CD4-positive, alpha-beta memory T cell (primary cell): ENCODE measurements at places on chromosomes 6 and 20. TPM values are rescaled to one million over a fixed set of nuclear protein-coding genes. Genes with fewer than 3 reads are reported as not detected.

DNA sequence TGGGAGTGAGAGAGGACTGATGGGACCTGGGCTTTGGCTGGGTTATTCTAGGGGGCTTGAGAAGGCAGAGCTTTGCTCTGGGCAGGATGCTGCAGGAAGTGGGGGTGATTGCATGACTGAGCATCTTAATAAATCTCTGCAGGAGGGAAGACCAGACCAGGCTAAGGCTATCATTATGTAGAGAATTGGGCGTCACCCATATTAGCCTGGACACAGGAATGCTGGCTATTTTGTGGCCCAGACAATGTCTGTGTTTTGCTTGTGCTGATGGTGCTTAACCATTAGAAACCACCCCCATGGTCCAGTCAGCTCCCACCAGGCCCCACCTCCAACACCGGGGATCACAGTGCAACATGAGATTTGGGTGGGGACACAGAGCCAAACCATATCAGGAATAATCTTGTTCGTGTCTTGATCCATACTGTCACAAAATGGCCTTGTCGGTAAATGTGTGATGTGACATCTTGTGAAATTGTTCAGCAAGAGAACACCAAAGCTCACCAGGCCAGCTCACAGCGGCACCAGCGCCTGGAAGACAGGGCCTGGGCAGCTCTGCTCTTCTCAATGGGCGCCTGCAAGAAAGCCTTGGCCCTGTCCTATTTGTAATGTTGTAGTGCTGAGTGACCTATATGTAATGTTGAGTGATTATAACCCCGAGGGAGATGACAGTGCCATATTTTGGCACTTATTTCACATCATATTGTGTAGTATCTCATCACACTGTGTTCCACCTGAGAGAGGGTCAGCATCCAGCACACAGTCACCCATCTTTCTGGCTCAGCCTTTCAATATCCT, 211.8 kb downstream of the QKI start:
- no peak overlapping the region for H3K27ac ChIP-seq
- H3K27me3 ChIP-seq, result no peaks in the 10 kb centered on the region
- DNase-seq, result no peak
- no peaks in the 10 kb centered on the region for H3K36me3 ChIP-seq
- no peak overlapping the region for H3K4me3 ChIP-seq

DNA sequence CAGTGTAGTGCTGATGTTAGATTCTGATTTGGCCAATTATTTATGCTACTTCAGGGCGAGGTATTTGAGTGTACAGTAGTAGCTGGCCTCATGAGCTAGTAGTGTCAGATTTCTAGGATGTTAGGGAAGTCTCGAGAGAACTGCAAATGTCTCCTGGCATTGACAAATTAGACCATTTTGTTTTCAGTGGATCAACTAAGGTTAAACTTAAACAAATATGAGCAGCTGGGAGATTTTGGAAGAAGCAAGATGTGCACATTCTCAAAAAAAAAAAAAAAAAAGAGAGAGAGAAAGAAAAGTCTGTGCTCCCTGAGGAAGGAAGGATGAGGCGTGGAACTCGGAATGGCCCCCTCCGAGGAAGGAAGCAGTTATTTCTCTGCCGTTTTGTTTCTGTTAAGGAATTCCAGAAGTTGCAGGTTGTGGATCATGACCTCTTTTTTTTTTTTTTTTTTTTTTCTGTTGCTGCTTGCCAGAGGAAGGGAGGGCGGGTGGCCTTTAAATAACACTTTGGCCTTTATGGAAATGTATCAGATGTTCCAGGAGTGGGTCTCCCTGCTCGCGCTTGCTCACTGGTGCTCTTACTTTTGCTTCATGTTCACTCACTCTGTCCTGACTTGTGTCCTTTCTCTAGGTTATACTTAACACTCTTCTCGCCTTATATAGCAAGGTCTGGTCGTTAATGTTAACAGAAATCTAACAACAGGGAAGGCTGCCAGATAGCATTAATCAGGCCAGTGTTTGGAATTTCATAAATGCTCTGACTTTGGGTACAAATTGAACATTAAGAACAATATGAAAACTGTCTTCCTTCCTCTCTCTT, 124.4 kb downstream of the TCP11 start:
- no peak overlapping the region for H3K4me3 ChIP-seq
- H3K27me3 ChIP-seq, result no peaks in the 10 kb centered on the region
- no peak overlapping the region for H3K27ac ChIP-seq
- peaks cover 7% of the 10 kb centered on the region for H3K36me3 ChIP-seq
- no peaks in the 10 kb centered on the region for H3K4me1 ChIP-seq

DNA sequence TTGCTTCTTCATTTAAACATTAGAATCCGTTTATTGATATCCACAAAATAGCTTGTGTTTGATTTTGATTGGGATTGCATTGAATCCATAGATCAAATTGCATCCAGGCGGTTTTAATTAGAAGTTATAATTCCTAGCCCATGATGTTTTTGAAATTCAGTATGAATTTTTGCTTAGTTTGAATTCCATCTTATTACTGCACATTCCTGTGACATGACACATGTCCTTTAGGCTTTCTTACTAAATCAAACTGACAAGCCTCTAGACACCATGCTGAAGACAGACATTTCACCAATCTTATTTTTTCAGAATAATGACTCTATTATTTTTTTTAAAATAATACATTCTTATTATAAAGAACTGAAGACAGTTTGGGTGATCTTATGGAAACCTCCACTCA, 21.4 kb upstream of the PI16 start:
- H3K27me3 ChIP-seq, result no peaks in the 10 kb centered on the region
- H3K4me1 ChIP-seq, result no peaks in the 10 kb centered on the region
- no peaks in the 10 kb centered on the region for H3K36me3 ChIP-seq
- no peak overlapping the region for H3K4me3 ChIP-seq

DNA sequence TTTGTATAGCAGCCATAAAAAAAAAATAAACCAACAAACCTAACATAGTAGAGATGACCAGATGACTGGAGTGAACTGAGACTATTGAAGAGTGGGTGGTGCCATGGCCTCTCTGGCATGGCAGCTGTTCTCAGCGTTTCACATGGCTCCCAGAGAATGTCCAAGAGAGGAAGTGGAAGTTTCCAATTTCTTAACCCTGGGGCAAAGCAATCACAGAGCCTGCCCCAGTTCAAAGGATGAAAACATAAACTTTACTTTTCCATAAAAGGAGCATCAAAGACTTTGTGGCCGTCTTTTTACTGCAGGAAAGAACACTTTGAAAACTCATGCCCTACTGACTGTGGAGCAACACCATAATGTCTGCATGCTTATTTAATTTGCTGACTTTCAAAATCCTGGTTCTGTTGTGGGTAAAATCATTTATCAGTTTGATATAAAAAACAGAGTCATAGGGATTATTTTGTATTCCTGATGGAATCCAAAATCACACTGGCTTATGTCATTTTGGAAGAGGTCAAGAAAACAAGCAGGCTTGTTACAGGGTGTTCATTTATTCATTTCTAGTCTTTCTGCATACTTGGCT, 165.4 kb downstream of the SLC35B3 start:
- H3K4me3 ChIP-seq, result no peak overlapping the region
- H3K36me3 ChIP-seq, result no peaks in the 10 kb centered on the region
- H3K27me3 ChIP-seq, result no peaks in the 10 kb centered on the region
- no peak for DNase-seq

DNA sequence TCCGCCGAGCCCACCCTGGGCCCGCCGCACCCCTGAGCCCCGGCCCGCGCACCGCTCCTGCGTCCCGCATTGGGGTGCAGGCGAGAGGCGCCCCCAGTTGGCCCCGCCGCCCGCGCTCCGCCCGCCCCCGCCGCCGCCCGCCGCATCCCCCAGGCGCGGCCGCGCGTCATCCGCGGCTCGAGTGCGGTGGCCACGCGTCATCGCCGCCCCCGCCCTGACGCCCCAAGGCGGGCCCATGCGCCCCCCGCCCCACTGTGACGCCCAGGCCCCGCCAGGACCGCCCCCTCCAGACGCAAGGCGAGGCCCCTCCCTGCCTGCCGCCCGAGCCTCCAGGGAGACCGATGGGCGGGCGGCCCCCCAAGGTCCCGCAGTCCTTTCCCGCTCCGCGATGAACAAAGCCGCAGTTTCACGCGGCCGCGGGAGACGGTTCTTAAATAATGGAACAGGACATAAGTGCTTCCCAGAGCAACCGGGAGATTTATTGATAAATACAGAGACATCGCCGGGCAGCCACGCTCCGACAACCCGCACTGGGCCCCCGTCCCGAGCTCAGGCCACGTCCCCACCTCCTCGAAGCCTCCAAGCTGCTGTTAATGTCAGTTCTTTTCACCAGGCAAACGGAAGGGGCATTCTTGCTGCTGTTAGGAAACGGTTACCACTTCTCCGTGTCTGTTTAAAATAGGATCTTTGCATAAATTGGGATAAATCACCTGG, at the start of gene ANKRD60:
ANKRD60 (minus strand) TSS at position 170 of the 714 bp plus-strand sequence; CDS start at position 170, 0 bp downstream.
- H3K27ac ChIP-seq, result no peak within 1 kb of the TSS
- H3K4me3 ChIP-seq, result no peak within 1 kb of the TSS
- peak; percentile 76 for DNase-seq
- no peaks in the 10 kb centered on the region for H3K4me1 ChIP-seq
- no peaks in the 10 kb centered on the region for H3K36me3 ChIP-seq

GRCh38 chr20:1646975-1647431, 10.6 kb downstream of the SIRPG start:
- no peak for DNase-seq
- peaks cover 55% of the 10 kb centered on the region for H3K4me1 ChIP-seq
- no peak overlapping the region for H3K27ac ChIP-seq
- H3K27me3 ChIP-seq, result no peaks in the 10 kb centered on the region

DNA sequence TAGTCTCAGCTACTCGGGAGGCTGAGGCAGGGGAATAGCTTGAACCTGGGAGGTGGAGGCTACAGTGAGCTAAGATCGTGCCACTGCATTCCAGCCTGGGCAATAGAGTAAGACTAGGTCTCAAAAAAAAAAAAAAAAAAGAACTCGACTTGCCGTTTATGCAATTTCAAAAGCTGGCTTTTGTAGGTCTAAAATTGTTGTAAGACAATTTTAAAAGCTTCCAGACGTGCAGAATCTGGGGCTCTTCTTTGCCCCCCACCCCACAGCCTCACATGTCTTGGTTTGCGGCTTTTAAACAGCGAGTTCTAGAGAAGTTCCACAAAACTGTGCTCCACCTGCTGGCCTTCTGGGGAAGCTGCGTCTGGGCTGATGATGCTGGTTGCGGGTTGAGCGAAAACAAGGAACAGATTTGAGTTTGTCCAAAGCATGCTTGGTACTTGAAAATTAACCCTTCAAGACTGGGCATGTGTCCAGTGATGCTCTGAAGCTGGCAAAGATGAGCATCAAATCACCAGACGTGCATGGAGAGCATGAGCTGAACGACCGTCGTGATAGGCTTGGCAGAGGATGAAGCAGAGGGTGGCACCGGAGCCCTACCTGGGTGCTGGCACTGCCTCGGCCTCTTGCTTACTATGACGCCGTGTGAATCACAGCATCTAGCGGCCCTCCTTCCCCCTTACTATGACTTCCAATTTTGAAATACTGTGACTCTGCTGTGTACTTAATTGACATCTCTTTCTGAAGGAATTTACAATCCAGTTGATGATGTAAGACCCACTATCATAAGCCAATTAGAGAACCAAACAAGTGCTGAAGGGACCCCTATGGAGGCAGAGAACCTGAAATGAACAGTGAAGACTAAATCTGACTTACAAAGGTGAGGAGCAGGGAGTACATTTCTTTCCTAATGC, 171.4 kb downstream of the GMPR start:
- H3K27me3 ChIP-seq, result no peaks in the 10 kb centered on the region
- H3K36me3 ChIP-seq, result no peaks in the 10 kb centered on the region
- no peak overlapping the region for H3K4me3 ChIP-seq
- peaks cover 22% of the 10 kb centered on the region for H3K4me1 ChIP-seq
- H3K27ac ChIP-seq, result no peak overlapping the region

DNA sequence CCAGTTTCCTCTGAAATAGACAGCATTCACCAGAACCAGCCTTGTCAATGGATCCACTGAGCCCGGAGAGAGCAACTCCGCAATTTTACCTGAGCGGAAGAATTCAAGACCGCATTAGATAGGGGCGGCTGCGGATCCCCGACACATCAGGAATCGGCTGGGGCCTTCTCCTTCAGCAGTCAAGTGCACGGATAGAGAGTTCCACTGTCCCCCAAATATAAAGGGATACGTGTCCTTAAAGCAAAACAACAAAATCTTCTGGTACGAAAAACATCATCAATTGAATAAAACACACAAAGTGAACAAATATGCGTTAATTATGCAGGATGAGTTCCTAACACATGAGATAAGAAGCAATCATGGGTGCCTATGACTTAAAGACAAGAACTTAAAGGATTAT, 18.3 kb downstream of the SERPINB6 start:
- no peaks in the 10 kb centered on the region for H3K27me3 ChIP-seq
- H3K27ac ChIP-seq, result no peak overlapping the region
- H3K4me3 ChIP-seq, result no peak overlapping the region
- H3K36me3 ChIP-seq, result peaks cover 3% of the 10 kb centered on the region
- peaks cover 3% of the 10 kb centered on the region for H3K4me1 ChIP-seq

GRCh38 chr6:111804627-111805235, 68.5 kb downstream of the FYN start:
- H3K36me3 ChIP-seq, result peaks cover 5% of the 10 kb centered on the region
- peak overlapping the region; percentile 77 for H3K27ac ChIP-seq
- H3K27me3 ChIP-seq, result no peaks in the 10 kb centered on the region

MAS1L gene
- not detected for total RNA-seq

SNRNP48 gene
- total RNA-seq, result 24.4 TPM

GRCh38 chr6:38387971-38388370, 251.8 kb downstream of the BTBD9 start:
- no peaks in the 10 kb centered on the region for H3K27me3 ChIP-seq
- DNase-seq, result no peak
- H3K4me3 ChIP-seq, result no peak overlapping the region
- H3K36me3 ChIP-seq, result no peaks in the 10 kb centered on the region
- H3K27ac ChIP-seq, result no peak overlapping the region
- no peaks in the 10 kb centered on the region for H3K4me1 ChIP-seq

DNA sequence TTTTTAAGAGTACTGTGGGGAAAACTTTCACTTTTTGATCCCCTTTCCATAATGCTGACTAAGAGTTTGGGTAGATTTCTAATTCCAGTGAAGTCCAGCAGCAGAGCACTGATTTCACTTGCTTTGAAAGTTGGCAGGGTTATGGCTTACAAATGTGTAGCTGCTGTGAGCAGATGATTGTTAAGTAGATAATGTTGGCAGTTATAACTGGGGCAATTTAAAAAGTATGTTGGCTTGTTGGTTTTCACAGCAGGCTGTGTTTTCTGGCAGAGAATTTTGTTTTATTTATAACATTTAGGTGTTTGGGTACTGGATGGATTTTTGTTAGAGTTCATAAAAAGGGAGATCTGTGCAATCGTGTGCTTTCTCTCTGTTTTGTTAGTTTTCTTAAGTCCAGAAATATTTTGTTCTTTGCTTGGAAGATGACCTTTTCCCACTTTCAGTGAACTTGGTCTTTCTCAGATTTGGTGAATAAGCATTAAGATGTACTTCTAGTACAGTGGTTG, 31.4 kb downstream of the AFDN start:
- H3K36me3 ChIP-seq, result no peaks in the 10 kb centered on the region
- no peaks in the 10 kb centered on the region for H3K27me3 ChIP-seq
- H3K27ac ChIP-seq, result no peak overlapping the region
- DNase-seq, result no peak

SUMO4 gene
- total RNA-seq, result 10.0 TPM
